ENCODE measurements at places on chromosomes 4 and X.

GRCh38 chrX:1741816-1742394 is 127.0 kb downstream of the ASMT start:
- no peak for DNase-seq

DNA sequence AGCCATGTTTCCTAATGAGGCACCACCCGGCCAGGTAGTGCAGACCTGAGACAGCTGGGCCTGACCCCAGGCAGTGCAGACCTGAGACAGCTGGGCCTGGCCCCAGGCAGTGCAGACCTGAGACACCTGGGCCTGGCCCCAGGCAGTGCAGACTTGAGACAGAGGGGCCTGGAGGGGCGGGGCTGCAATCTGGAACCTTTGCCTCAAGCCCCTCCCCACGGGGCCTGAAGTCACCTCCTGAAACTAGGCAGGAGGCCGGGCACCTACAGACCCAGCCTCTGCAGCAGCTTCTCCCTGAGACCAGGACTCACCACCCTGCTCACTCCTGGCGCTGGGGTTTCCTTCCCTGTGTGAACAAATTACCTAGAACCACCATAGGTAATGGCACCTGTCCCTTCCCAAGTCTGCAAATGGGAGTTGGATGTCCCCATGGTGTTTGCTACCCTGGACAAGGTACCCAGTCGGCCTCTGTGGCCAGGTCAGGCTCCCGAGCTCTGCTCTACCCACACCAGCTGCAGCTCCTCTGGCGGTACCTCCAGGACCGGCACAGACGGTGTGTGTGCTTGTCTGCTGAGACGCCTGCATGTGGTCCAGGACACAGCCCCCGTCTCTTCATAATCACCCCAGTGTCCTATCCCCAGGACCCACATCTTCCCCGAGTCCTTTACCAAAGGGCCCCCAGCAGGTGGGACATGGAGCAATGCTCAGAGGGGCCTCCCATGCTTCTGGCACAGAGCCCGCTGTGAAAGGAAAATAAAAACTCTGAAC is 53.1 kb upstream of the C4orf50 start:
- DNase-seq, result no peak

DNA sequence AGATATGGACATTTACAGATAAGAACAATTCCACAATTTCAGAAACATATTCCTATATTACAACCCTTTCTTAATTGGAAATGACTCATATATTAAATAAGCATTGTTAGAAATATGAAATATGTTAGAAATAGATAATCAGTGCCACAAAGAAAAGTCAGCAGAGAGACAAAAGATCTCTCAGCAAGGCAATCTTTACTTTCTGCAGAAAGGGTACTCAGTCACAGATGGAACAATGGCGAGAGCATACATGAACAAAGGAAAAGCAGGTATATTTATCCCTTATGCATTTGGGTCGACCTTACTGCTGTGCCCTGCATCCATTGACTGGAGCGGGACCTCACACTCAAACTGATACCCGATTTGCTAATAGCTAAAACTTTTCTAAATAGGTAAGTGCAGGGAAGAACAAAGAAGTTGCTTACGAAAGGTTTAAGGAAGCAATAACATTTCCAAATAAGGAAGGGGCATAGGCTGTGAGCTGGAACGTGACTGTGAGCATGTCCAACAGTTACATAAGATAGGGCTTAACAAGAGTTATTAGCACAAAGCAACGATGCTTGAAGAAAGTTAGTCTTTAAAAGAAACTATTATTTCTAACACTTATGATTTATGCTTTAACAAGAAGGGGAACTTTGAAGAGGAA is 40.8 kb downstream of the MGARP start:
- DNase-seq, result no peak

GRCh38 chr4:107449611-107450369 is 270.2 kb downstream of the PAPSS1 start:
- DNase-seq, result no peak

DNA sequence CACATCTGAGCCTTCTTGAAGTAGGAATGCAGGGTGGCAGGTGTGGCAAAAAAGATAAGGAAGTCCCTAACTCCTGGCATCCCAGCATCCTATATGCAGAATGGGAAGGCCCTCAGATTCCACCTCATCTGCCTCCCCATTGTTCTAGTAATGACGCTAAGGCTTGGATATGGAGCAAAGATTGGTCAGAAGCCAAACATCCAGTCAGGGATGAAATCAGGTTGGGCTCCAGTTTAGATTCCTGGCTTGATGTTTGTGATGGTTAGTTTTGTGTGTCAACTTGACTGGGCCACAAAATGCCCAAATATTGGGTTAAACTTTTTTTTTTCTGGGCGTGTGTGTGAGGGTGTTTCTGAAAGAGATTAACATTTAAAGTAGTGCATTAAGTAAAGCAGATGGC is 39.6 kb upstream of the MAGEA4 start:
- no peak for DNase-seq

DNA sequence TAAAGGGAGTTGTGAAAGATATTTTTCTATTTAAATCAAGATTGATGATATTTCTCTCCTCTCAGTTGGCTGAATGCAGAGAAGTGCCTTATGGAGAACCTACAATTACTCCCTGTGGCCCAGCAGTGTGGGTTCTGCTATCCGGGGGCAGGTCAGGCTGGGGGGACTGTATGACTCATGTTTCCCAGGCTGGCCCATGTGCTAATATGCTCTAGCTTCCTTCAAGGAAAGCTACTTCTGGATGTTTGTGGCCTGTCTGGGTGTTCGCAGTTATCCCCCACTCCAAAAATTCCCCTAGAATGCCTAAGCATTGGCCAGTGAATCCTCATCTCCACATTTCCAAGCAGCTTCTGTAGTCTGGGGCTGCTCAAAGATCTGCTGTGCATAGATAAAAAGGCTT is 58.9 kb upstream of the SPP1 start:
- no peak for DNase-seq

- DNase-seq, result no peak
Observed at GRCh38 chr4:8417071-8417614, 23.4 kb downstream of the ACOX3 start.

Data from stimulated activated CD4-positive, alpha-beta T cell treated with anti-CD3 and anti-CD28 coated beads, TNF-alpha, amount 100 ng/mL, for 1 hour (primary cell).